Activated CD4-positive, alpha-beta T cell treated with anti-CD3 and anti-CD28 coated beads, Interleukin-10, Interleukin-2, amounts not matched to agents 100 ng/mL and 50 ng/mL, durations not matched to agents 16 hours and 8 hours (primary cell): ENCODE measurements at places on chromosomes 7 and 10.
A peak's percentile ranks its signal among the peaks of the same experiment; 100 is the strongest.

DNA sequence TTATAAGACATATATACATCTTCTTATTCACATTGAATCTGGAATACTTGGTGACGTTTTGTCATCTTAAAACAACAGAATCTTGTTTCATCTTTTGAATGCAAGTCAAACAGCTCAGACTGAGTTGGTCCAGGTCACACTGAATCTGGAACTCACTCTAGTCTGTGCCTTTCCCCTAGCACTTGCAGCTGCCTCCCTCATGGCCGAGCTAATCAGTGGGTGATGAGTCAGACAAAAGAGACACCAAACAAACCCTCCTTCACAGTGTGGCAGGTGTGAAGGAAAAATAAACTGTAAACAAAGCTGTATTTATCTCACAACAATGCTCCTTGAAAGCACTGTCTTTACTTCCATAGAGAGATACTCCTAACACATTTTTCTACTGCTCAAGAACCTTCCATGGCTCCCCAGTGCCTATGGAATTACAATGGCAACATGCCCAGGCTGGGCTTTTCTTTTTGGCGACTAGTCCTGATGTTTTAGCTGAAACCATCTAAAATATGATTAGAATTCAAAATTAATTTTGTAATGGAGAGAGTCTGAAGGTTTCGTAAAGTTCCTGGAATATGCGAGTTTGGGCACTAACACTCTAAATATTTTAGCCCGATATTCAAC, 140.0 kb downstream of the ZNF365 start:
- DNase-seq: no peak

GRCh38 chr10:69504576-69505250, 53.4 kb downstream of the TSPAN15 start:
- no peak for DNase-seq

- peak; percentile 81 for DNase-seq
These were observed 1.7 kb downstream of the CCSER2 start for GRCh38 chr10:84329986-84330651.

GRCh38 chr10:7417103-7417623, 6.3 kb upstream of the SFMBT2 start:
- peak; percentile 41 for DNase-seq

DNA sequence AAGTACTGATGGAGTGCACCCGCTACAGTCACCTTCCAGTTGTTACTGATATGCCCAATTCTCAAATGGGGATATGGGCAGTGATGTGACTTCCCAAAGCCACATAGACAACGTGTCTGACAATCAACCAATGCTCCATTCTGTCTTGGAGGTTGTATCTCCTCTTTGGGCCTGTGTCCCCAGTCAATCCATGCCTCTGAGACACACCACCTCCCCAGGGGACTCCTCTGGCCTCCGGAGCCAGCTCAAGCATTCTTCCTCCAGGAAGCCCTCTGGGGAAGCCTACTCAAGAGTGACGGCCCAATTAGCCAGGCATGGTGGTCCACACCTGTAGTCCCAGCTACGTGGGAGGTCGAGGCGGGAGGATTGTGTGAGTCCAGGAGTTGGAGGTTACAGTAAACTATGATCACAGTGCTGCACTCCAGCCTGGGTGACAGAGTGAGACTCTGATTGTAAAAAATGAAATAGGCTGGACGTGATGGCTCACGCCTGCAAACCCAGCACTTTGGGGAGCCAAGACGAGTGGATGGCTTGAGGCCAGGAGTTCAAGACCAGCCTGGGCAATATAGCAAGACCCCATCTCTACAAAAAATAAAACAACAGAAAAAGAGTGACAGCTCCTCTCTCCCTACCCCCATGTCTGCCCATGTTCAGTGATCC, 99.5 kb upstream of the TNRC18 start:
- peak; percentile 52 for DNase-seq

DNA sequence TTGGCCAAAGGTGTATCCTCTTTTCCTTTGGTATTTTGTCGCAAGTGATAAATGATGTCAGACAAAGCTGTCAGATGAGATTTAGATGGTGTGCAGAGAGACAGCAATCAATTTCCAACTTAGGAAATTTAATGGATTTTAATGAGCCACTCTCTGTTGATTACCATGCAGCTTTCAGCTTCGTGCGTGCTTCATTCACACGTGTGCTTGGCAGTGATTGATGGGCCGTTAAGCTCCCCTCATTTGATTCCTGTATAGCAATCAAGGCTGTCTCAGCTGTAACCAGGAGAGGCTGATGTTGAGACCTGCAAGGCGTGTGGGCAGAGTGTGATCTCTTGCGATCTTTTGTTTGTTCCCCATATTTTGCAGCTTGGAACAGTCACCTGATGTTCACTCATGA, 439.6 kb downstream of the CALN1 start:
- DNase-seq: no peak
